NCI-H1436 treated with DMSO at 0.1 percent for 48 hours (cell line): ENCODE measurements at places on chromosomes 13 and 19.

- DNase-seq, result no peak
These were observed 27.5 kb downstream of the DPRX start for GRCh38 chr19:53659292-53659691.

GRCh38 chr13:69828527-69828926 lies 279.1 kb upstream of the ATXN8OS start:
- DNase-seq, result no peak

GRCh38 chr19:35251456-35251855 lies 2.7 kb downstream of the LSR start:
- no peak for DNase-seq

- no peak for DNase-seq
These were observed 205.5 kb upstream of the SOX21 start for GRCh38 chr13:94917824-94918223.

DNA sequence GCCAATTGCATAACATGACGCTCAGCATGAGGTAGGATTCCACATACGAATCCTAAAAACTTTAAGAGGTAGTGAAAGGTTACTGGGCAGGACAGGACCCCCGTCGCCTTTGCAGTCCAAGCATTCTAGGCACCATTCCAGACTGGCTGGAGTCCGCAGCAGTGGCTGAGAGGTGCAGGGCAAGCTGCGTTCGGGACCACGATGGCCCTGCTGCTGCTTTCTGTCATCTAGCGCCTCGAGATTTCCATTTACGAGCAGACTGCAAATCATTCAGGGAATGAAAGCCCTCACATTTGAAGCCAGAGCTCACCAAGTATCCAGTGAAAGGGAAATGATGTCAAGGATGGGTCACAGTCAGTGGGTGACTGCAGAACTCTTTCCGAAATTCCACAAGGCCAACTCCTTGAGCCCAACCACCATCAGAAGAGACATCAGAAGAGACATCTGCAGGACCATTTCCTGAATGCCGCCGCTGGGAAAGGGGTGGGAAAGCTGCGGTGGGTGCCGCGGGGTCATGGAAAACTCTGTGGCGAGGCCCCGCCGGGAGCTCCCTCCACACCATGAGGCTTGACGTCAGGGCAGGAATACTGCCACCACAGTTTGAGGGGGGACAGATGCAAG lies 88.3 kb downstream of the COL4A1 start:
- DNase-seq, result no peak

DNA sequence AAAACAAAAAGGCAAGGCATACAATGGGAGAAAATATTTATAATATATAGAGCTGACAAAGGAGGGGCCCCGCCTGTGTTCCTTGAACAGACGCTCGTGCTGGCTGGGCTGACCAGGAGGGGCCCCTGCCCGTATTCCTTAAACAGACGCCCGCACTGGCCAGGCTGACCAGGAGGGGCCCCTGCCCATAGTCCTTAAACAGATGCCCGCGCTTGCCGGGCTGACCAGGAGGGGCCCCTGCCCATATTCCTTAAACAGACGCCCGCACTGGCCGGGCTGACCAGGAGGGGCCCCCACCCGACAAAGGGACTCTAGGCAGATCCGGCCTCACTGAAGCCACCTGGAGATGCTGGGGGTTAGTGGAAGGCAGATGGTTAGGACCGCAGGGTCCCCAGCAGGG lies 9.3 kb downstream of the ADPRHL1 start:
- no peak for DNase-seq

DNA sequence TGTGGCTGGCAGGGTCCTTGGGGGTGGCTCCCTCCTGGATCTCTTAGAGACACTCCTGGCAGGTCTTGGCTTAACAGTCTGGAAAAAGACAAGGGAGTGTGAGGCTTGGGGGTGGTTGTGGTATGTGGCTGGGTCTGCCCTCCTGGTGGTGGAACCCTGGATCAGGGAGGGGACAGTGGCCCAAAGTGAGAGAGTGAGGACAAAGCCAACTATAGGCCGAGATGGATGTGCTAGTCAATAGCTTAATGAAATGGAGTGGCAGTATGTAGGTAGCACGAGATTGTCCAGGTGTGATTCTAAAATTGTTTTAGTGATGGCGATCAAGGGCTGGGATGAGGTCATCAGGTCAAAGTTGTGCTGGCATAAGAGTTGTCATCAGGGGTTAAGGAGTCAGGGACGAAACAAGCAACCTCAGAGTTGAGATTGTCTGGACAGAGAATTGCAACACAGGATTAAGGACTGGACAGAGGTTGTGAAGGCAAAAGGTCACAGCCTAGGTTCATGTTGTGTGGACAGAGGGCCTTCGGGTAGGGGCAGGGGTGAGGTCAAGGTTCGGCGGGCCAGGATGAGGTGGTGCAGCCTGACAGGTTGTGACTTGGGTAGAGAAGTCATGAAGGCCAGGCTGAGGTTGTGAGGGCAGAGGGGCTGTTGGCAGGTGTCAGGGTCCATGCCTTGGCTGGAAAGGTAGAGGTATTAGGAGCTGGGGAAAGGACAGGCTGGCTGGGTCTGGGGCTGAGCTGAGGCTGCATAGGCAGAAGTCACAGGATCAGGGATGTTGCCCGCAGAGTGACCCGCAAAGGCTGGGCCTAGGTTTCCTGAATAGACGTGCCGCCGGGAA lies 4.5 kb upstream of the RASAL3 start:
- DNase-seq, result no peak
